ENCODE measurements at places on chromosomes 6 and 20.

- no peaks in the 10 kb centered on the region for H3K27me3 ChIP-seq
- H3K36me3 ChIP-seq, result no peaks in the 10 kb centered on the region
- no peaks in the 10 kb centered on the region for H3K4me1 ChIP-seq
- no peak overlapping the region for H3K27ac ChIP-seq
- no peak overlapping the region for H3K4me3 ChIP-seq
Observed at GRCh38 chr20:32970973-32971300, 33.3 kb downstream of the SUN5 start.

GRCh38 chr6:137968901-137969300 lies 101.8 kb downstream of the TNFAIP3 start:
- DNase-seq, result no peak
- no peak overlapping the region for H3K27ac ChIP-seq
- no peaks in the 10 kb centered on the region for H3K36me3 ChIP-seq
- H3K4me3 ChIP-seq, result no peak overlapping the region

DNA sequence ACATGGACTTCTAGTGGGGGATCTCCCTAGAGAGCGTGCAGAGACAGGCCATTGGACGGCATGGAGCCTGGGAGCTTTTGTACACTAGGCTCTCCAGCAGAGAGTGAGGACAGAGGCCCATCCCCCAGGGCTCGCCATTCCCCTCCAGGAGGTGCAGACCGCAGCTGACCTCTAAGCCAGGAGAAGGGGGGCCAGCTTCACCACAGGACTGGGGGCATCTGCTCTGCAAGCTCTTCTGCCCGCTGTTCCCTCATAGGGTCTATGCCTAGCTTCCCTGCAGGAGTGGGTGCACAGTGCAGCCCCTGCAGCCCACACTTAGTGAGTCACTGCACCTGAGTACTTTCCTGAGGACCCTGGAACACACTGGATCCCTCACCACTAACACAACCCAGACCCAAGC lies 94.4 kb downstream of the FHL5 start:
- no peaks in the 10 kb centered on the region for H3K4me1 ChIP-seq
- H3K27ac ChIP-seq, result no peak overlapping the region
- H3K4me3 ChIP-seq, result no peak overlapping the region
- H3K27me3 ChIP-seq, result no peaks in the 10 kb centered on the region

DNA sequence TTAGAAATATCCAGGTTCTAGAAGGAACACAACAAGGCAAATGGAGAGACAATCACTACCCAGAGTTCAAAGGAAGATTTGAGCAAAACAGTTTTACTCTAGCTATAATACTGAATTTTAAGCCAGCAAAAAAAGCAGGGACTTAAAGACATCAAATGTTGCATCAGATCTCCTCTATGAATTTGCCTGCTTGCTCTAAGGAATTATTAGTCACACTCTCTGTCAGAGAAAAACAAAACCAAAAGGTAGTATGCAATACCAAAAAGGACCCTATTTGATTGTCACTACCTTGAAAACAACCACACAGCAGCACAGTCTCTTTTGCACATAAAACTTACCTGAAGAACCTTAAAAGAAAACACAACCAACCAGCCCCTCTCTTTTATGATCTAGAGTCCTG lies 46.3 kb downstream of the BTBD9 start:
- H3K27me3 ChIP-seq, result no peaks in the 10 kb centered on the region
- H3K4me1 ChIP-seq, result peaks cover 4% of the 10 kb centered on the region
- H3K36me3 ChIP-seq, result peaks cover 6% of the 10 kb centered on the region
- H3K27ac ChIP-seq, result no peak overlapping the region
- H3K4me3 ChIP-seq, result no peak overlapping the region
- no peak for DNase-seq

GRCh38 chr6:108343894-108344293 lies 49.0 kb downstream of the AFG1L start:
- H3K27ac ChIP-seq, result no peak overlapping the region
- H3K27me3 ChIP-seq, result no peaks in the 10 kb centered on the region
- no peak for DNase-seq
- H3K4me3 ChIP-seq, result no peak overlapping the region
- H3K36me3 ChIP-seq, result no peaks in the 10 kb centered on the region
- H3K4me1 ChIP-seq, result no peaks in the 10 kb centered on the region

DNA sequence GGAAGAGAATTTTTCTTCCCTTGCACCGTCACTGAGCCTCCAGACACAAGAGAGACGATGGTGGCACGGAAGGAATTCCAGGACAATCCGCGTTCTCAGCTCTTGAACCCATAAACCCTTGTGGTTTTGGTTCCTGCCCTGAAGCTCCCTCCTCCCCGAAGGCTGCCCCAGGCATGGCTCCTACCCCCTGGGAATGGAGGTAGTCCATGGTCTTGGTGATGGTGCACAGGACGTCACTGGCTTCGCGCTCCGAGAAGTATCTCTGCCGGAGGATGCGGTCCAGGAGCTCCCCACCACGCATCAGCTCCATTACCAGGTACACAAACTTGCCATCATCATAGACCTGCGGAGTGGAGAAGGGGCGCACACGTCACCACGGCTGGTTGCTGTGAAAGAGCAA lies 47.5 kb upstream of the MPC1 start:
- H3K4me1 ChIP-seq, result no peaks in the 10 kb centered on the region
- no peaks in the 10 kb centered on the region for H3K27me3 ChIP-seq
- no peak overlapping the region for H3K4me3 ChIP-seq
- H3K27ac ChIP-seq, result no peak overlapping the region

- H3K36me3 ChIP-seq, result peaks cover 3% of the 10 kb centered on the region
- no peaks in the 10 kb centered on the region for H3K27me3 ChIP-seq
- peaks cover 8% of the 10 kb centered on the region for H3K4me1 ChIP-seq
Observed at GRCh38 chr6:110654096-110654820, 161.0 kb downstream of the CDK19 start.

- H3K27me3 ChIP-seq, result no peaks in the 10 kb centered on the region
- DNase-seq, result no peak
- no peaks in the 10 kb centered on the region for H3K36me3 ChIP-seq
- no peak overlapping the region for H3K4me3 ChIP-seq
- H3K4me1 ChIP-seq, result no peaks in the 10 kb centered on the region
Observed at GRCh38 chr6:166433096-166433495, 50.4 kb upstream of the MPC1 start.

GRCh38 chr6:152815230-152815872 lies 64.8 kb downstream of the VIP start:
- H3K36me3 ChIP-seq, result no peaks in the 10 kb centered on the region
- no peak for DNase-seq
- H3K4me1 ChIP-seq, result no peaks in the 10 kb centered on the region
- no peak overlapping the region for H3K4me3 ChIP-seq
- no peaks in the 10 kb centered on the region for H3K27me3 ChIP-seq
- H3K27ac ChIP-seq, result no peak overlapping the region

DNA sequence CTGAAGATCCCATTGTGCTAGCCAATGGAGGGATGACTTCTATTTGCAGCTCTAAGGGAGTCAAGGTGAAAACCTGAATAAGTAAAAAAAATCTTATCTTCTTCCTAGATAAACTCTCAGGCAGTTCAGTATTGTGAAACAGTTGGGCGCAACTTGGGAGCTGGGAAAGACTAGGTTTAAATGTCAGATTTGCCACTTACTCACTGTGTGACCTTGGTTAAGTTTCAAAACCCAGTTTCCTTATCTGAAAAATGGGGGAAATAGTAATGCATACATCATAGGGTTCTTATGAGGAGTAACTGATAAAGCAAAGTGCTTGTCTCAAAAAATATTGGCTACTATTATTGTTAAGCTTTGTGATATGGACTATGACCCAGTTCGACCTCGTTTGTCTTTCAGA lies 88.8 kb downstream of the CD83 start:
- H3K4me1 ChIP-seq, result peaks cover 13% of the 10 kb centered on the region
- H3K4me3 ChIP-seq, result no peak overlapping the region
- no peak for DNase-seq
- H3K36me3 ChIP-seq, result no peaks in the 10 kb centered on the region

DNA sequence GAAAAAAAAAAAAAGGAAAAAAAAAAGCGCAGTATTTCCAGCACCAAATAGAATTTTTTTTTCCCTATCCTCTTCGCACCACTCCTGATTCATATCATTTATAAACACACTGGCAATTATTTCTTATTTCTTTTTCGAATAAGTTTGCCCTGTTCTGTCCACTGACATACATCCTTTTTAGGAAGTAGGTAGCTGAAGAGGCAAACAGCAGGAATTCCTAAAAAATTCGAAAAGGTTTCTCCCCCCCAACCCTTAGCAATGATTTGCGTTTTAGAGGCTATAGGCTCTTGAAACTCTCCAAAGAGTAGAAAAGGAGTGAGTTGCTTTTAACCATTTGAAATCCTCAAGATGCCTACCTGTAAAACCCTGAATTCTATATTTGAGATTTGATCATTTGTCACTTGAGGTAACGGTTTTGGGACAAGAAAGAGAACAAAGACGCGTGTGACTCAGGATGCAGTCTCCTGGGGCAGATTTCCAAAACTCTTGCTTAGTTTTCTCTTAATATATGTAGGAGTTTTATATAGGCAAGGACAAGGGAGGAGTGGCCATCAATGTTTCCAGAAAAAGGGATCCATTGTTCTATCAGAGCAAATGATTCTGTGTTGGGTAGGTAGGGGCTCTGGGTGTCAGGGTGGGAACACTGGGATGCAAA lies 531 bp upstream of the CCN2 start:
- H3K27ac ChIP-seq, result no peak overlapping the region
- H3K36me3 ChIP-seq, result peaks cover 9% of the 10 kb centered on the region
- peak overlapping the region; percentile 83 for H3K4me3 ChIP-seq

DNA sequence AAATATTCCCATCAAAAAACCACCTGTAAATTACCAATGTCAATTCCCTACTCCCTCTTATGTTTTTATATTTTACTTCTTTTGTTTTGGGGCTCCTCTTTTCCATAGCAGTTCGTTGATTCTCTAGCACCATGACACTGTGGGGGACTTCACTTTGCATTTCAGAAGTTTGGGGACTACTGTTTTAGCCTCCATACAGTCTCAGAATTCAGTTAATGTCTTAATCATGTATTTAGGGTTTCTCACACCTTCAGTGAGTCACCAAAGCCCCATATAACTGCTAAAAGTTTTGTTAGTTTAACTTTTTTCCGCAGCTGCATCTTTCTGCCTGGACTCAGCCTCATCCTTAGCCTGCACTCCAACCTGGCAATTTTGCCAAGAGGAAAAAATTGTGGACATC lies 20.7 kb upstream of the AIG1 start:
- H3K36me3 ChIP-seq, result no peaks in the 10 kb centered on the region
- no peak for DNase-seq
- no peak overlapping the region for H3K27ac ChIP-seq
- no peak overlapping the region for H3K4me3 ChIP-seq
- no peaks in the 10 kb centered on the region for H3K4me1 ChIP-seq

- H3K36me3 ChIP-seq, result no peaks in the 10 kb centered on the region
- H3K4me1 ChIP-seq, result peaks cover 4% of the 10 kb centered on the region
- H3K27ac ChIP-seq, result peak overlapping the region; percentile 13
- H3K4me3 ChIP-seq, result peak overlapping the region; percentile 58
Observed at GRCh38 chr20:9068233-9068801, 570 bp upstream of the PLCB4 start.

DNA sequence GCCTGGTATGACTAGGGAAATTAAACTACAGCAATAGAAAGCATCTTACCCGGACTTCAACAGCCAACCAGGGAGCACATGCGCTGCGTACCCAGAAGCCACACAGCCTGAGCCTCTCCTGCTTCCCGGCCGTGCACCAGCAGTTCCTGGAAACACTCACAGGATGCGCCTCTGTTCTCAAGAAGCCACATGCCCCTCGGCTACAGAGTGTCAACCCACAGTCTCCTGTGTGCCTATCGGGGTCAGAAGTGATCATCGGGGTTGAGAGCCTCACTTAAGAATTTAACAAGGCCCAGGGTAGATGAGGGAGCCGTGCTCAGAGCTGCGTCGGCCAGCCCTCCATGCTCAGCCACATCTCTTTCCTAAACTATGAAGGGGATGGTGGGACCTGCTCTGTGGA lies 147.2 kb upstream of the GGTLC1 start:
- DNase-seq, result no peak
- H3K4me1 ChIP-seq, result peaks cover 43% of the 10 kb centered on the region
- H3K36me3 ChIP-seq, result no peaks in the 10 kb centered on the region

- no peaks in the 10 kb centered on the region for H3K27me3 ChIP-seq
- H3K27ac ChIP-seq, result no peak overlapping the region
Observed at GRCh38 chr6:26329763-26330511, 35.1 kb upstream of the BTN3A2 start.

DNA sequence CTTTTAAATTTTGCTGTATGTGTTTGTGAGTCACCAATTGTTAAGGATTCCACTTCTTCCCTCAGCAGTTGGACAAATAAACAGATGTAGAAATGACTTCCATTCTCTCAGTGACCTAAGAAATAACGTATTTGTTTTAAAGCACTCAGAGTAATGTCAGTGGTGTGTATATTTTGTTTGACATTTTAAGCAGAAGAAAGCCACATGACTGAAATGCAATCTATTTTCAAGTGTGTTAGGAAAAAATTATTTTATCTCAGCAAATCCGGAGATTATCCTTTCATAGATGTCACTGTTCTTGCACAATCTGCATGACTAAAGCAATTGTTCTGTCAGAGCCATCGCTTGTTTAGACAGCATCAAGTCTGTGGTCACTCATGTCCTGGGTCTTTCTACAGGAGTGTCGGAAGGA lies 77.1 kb downstream of the JAG1 start:
- H3K36me3 ChIP-seq, result peaks cover 3% of the 10 kb centered on the region
- no peak overlapping the region for H3K27ac ChIP-seq
- DNase-seq, result no peak
- H3K4me1 ChIP-seq, result peaks cover 64% of the 10 kb centered on the region

Measured in keratinocyte (primary cell).